CD4-positive, alpha-beta T cell treated with Interleukin-6 for 4 hours (primary cell): ENCODE measurements at places on chromosomes 4 and X.
A peak's percentile ranks its signal among the peaks of the same experiment; 100 is the strongest.

DNA sequence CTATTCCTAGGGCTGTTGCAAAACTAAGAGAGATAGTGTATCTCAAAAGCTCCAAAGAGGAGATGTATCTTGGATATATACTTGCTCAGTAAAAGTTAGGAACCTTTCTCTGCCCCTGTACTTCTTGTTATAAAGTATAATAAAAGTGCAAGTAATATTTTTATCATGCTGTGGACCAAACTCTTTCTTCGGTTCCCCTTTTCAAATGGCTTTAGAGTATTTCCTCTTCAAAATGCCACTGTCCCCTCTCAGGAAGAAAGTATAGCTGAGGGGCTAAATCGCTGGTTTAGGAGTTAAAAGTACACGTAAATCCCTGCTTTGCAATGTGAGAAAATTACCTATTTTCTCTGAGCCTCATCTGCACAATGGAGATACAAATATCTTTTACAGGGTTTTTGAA lies 169.1 kb upstream of the FTHL17 start:
- no peak for DNase-seq

DNA sequence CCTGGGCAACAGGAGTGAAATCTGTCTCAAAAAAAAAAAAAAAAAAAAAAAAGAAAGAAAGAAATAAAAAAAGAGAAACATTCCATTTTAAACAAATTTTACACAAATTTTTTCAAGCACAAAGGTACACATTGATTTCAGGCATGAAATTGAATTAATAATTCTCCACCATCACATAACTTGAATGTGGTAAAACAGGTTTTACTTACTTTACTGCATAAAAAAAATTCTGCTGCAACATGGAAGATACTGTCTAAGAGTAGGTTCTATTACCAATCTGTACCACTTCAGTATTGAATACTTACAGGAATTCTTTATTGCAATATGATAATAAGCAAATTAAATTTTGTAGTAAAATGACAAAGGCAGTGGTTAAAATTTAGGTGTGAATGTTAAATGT lies 271.6 kb upstream of the ARSJ start:
- DNase-seq = no peak

DNA sequence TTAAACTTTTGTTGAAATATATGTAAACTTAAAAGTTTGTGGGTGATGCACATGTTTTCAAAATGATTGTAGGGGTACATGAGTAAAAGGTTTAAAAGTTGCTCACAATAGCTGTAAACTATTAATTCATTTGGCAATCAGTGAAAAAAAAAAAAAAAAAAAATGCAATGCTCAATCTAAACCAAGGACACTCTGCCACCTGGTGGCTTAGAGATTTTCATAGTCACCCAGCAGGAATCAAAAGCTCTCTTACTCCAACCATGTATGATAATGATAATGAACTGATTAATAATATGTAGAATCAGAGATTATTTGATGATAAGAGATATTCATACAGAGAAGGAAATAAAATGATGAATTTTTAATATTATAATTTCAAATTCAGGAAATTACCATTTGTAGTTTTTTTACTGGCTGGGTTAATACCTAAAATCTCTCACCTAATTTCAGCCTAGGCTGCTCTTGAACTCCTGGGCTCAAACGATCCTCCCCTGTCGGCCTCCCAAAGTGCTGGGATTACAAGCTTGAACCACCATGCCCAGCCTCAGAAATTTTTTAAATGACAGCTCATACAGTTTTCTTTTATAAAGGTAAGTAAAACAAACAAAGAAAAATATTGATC lies 46.9 kb upstream of the SLC25A4 start:
- peak; percentile 19 for DNase-seq

- DNase-seq = no peak
Measured at GRCh38 chr4:7313347-7313811, 121.0 kb downstream of the SORCS2 start.

DNA sequence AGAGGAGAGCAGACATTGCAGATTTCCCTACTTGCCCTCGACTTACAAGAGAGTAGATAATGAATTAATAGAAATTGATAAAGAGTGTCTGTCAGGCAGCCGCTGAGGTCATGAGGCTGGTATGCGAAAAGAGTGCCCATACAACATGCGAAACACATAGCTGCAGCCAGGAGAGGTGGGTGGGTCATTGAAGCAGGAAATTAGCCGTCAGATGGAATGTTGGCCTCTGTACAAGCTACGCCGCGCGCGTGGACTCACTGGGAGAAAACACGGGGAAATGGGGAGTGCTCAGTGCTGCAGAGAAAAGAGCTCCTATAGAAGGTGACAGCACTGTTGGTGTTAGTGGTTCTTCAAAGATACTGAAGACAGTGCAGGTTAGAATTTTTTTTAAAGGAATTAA lies 125.1 kb downstream of the RAPGEF2 start:
- no peak for DNase-seq

- no peak for DNase-seq
Measured at GRCh38 chr4:72770708-72771107, 201.7 kb upstream of the ADAMTS3 start.

DNA sequence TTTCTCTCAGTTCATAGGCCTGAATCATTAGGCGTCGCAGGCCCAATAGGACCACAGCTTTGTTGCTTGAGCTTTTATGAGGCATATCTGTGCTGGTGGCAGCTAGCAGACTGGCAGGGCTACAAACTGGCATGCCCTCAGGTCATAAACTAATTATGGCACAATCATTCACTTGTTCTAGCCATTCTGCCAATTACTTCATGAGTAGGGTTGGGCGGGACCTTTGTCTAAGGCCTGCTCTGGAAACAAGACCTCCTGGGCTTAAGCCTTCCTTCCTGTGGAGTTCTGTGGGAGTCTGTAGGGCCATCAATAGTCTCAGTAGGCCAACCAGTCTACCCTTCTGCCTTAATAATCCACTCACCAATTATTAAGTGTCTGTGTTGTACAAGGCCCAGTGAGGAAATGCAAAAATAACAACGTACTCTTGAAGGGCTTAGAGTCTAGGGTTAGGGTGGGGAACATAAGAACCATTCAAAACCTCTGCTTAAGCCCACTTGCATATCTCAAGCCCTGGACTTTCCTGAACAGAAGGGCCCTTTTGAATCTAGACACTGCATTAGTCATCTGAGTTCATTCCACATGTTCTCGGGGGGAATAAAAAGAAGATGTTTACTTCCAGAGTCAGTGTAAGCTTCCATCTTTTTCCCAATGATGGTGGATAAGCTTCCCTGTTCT lies 44.5 kb downstream of the SHROOM4 start:
- DNase-seq = no peak

DNA sequence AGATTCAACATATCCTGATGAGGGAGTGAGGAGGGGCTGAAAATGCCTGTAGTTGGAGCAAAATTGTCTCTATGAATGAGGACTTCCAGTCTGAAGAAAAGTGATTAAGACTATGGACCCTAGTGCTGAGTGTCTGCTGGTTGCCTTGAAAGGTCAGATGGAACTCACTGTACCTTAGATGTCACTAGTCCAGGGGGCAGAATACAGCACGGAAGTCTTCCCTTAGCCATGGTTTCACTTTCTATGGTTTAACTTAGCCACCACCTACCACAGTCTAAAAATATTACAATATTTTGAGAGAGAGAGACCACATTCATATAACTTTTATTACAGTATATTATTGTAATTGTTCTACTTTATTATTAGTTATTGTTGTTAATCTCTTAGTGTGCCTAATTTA lies 223.1 kb downstream of the FMR1NB start:
- DNase-seq = no peak

DNA sequence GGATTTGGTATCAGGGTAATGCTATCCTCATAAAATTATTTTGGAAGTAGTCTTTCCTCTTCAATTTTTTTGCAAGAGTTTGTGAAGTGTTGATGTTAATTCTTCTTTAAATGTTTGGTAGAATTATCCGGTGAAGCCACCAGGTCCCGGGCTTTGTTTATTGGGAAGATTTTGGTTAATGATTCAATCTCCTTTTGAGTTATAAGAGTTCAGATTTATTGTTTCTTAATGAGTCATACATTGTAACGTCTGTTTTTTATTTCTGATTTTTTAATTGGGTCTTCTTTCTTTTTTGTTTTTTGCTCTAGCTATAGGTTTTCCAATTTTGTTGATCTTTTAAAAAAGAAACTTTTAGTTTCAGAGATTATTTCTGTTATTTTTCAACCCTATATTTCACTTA lies 412.3 kb downstream of the PDGFC start:
- no peak for DNase-seq

GRCh38 chr4:99161373-99162099 lies 17.4 kb upstream of the ADH4 start:
- DNase-seq = no peak
